ENCODE measurements at places on chromosomes 2 and 18.
A peak's percentile ranks its signal among the peaks of the same experiment; 100 is the strongest.

DNA sequence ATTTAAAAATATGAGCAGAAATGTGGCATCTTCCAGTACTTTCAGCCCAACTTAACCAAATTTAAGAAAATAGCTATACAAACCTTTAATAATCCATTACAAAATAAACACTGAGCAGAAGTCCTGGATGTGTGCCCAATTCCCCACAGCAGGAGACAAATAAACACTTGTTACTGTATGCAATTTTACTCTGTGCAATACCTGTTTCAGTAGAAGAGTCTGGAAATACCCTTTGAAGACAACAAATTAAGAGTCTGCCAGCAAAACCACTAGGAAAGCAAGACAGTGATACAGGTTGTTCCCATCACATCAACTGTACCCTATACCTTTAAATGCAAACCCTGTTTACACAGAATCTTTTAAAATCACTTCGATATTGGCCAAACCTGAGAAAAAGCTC, 41.4 kb upstream of the RNU4ATAC start:
- no peak for DNase-seq

DNA sequence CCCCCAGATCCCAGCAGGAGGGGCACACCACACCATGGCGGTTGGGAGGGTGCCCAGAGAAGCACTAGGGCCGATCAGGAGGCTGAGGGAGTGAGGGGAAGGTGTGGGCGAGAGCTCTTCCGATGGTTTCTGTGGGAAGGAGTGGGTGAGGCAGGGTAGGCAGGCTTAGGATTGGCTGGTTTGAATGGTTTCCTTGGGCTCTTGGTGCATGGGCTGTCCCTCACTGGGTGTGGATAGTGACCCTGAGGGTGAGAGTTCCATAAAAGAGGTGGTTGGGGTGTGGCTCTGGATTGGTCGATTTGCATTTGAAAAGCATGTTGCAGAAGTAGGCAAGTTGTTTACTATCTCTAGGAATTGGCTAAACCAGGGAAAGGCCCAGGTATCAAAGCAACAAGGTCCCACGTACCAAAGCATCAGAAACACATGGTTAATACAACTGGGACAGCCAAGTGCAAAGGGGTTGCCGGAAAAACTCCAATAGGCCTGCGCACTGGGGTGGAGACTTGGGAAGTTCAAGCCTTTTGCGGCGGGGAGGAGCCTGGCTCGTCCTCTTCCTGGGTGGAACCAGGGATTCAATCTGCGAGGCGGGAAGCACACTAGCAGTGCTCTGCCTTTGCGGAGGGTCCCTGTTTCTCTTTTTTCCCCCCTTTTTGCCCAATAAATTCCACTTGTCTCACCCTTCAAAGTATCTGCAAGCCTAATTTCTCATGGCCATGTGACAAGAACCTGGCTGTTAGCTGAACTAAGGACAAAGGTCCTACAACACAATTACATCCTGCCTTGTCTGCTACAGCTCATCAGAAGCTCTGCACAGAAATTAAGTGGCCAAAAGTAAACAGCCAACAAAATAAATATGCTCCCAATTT, 43.2 kb downstream of the IL1R2 start:
- DNase-seq: no peak

DNA sequence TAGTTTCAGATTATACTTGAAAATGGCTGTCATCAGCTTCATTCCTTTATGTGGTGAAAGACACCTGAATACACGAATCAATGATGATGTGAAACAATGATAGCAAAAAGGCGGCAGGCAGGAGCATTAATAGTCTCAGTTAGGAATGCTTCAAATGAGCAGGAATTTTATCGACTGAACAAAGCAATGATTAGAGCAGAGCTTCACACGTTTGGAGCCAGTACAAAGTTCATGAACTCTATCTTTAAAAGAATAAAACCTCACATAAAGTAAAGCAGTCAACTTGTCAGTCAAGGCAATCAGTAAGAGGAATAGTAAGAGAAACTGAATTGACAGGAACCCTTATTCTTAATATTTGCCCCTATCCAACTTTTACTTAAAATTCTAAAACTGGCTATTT, 78.4 kb upstream of the SERTAD2 start:
- no peak for DNase-seq

DNA sequence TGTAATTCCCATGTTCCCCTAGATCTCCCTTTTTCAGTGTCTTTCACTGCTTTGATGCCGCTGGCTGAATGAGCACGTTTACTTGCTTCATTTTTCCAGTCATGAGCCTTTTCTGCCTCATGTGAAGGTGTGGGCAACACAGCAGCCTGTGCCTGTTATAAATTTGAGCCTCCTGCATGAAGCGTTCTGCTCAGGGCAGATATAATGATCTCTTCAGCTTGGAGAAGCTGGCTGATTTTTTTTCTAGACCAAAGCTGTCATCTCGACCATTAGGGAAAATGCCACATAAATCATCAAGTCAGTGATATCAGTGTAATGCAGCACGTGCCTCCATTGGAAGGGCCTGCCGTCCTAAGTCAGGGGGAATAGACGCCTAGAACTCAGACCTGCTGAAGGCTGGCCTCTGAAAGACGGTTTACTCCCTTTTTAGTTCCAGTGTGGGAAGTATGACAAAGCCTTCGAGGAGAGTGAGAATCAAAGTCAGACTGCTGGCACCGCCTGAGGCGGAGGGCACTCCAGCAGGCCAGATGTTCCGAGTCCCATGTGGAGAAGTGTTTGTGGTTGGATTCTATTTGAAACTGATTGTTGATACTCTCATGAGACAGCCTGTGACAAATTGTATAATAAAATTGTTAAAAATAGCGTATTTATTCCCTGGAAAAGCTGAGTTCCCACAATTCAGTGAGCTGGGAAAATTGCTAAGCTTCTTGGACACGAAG, 196.5 kb downstream of the MYO1B start:
- DNase-seq: no peak

- DNase-seq: peak; percentile 39
Observed at GRCh38 chr2:120287183-120288015, 34.7 kb downstream of the RALB start.

DNA sequence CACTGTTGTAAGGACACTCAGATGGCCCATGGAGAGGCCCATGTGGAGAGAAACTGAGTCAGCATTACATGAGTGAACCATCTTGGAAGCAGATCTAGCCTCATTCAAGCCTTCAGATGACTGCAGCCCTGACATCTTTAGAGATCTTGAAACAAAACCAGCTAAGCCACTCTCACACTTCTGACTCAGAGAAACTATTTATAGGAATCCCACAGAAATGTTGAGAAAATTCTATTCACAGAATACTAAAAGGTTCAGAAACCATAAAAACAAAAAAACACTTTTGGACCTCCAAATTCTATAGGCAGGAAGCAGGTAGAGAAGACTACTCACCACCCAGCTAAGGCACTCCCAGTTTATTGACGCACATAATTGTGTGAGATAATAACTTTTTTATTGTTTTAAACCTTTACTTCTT, 8.7 kb downstream of the TMEM169 start:
- DNase-seq: no peak

- no peak for DNase-seq
Observed at GRCh38 chr2:228066126-228066798, 115.2 kb downstream of the SPHKAP start.

GRCh38 chr2:68637047-68637446, 6.3 kb upstream of the PROKR1 start:
- DNase-seq: no peak

GRCh38 chr2:220279840-220280239, 652.4 kb downstream of the SLC4A3 start:
- no peak for DNase-seq

DNA sequence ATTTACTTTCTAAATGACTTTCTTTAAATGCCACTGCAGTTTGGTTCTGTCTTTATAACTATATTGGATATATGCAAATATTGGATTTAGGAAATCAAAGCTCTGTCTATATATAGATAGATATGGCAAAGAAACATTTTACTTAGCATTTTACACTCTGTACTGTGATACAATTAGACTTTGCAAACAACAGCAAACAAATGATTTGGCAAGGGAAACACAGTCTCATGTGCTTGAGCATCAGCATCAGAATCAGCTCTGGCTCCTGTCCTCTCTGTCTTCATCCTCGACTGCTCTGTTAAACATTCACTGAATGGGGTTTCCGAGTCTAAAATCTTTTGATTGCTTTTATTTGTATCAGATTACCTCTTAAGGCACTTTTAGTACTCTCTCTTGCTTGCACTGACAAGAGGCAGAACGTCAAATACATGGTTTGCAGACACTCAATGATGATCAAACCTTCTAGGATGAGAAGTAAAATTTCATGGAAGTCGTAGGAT, 176.8 kb upstream of the LRP1B start:
- DNase-seq: no peak

DNA sequence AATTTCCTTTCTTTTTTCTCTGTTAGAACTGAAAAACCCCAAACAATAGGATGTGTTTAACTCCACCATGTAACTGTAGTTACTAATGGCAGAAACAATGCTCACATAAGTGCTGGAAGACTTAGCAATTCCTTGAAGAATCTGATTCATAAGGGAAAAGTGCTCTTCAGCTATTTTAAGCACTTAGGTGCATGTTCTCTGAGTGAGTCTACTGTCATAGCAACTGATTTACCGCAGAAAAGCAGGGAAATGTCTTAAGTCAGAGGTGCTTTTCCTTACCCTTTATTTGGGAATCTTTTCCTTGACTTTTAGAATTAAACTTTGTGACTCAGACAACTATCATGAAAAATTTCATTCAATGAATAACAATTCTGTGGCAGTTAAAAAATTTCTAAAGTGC, 65.4 kb upstream of the NABP1 start:
- DNase-seq: no peak

DNA sequence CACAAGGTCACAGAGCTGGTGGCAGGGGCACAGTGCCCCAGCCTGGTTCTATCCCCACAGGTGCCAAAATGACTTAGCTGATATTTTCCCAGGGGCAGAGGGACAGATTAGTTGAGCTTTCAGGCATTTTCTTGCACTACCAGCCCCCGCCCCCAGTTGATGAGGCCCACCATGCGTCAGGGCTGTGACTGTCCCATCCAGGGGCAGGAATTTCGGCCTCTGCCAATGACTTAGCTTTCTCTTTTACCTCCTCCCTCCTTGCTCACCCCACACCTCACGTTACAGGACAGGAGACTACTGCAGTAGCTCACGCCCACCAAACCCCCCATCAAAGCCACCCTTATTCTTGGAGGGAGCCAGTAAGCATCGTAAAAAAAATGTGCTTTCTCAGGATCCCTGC, 31.5 kb downstream of the MRO start:
- no peak for DNase-seq

GRCh38 chr2:72212486-72212855, 64.8 kb upstream of the CYP26B1 start:
- DNase-seq: no peak

DNA sequence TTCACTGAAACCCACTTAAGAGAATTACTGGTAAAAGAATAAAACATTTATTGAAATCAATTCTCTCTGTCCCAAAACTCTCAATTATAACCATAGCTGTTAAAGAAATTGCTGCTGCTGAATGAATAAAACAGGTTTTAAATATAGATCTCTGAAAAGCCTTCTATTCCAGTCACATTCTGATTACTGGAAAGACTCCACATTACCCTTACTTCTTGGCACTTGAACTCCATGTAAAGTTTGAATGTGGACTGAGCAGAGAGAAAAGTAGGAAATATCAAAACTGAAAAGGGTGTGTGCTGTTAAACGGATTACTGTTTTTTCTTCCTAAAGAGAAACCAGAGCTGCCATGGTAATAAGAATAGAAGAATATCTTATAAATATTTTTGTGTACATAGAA, 655.3 kb upstream of the SETBP1 start:
- DNase-seq: no peak

GRCh38 chr18:73742957-73743356, 404.7 kb downstream of the FBXO15 start:
- DNase-seq: no peak

DNA sequence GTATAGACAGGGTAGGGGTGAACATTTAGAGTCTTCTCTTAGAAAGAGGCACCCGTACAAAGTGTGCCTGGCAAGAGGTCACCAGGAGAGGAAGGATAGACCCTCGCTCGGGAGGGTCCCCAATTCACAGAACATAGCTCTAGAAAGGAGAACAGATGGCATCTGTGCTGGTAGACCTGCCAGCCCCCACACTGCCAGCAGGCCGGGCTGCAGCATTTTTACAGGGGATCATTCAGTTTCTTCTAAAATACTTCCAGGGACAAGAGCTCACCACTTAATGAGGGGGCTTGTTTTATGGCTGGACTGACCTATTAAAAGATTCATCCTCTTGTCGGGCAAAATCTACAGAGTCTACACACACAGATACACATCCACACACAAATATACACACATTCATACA, 149.9 kb downstream of the SEPTIN10 start:
- no peak for DNase-seq

GRCh38 chr2:209977386-209978239, 24.8 kb upstream of the RPE start:
- DNase-seq: no peak

DNA sequence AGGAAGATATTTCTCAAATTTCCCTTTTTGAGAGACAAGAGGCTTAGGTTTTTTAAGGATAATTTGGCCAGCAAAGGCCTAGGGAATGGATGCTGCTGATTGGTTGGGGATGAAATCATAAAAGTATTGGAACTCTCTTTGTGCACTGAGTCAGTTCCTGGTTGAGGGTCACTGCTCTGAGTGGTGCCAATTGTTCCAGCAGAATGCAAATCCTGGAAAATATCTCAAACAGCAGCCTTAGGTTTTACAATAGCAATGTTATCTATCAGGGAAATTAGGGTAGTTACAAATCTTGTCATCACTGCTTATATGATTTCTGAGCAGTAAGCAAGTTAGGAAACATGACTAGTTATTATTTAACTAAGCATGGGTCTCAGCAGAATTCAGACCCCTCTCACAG, 96.2 kb downstream of the RAD51AP2 start:
- DNase-seq: no peak

DNA sequence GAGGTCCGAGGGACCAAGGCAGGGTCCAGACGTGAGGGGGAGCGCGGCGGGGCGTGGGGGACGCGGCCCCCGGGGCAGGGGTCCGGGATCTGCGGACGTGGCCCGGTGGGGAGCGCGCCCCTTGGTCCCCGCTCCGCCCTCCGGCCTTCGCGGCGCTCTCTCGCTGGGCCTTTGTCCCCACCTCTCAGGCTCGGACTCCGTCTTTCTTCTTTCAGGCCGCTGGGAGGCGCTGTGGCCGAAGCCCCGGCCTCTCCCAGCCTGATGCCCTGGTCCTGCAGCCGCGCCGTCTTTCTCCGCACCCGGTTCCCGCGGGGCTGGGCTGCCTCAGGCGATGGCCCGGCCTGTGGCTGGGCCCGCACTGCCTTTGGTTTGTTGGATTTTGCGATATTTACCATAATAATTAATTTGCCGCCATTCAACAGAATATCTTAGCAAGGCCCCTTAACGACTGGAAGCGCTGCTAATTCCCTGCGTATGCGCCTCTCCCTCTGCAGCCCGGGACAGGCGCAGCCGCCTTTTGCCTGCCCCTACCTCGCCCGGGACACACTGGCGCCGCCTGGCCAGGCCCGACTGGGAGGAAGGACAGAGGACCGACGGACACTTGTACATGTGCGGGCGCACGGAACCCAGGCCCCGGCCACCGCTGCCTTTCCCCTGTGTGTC, 10.8 kb downstream of the SIX3 start:
- DNase-seq: no peak

GRCh38 chr2:161915121-161915520, 158.9 kb downstream of the DPP4 start:
- DNase-seq: no peak

- DNase-seq: no peak
Observed at GRCh38 chr2:136322428-136322827, 204.5 kb upstream of the CXCR4 start.
